Stimulated activated CD8-positive, alpha-beta memory T cell treated with anti-CD3 and anti-CD28 coated beads, Interleukin-4, amount 100 ng/mL, for 1 hour (primary cell): ENCODE measurements at places on chromosomes 13 and 19.

GRCh38 chr13:98889419-98890085 lies 88.3 kb downstream of the DOCK9 start:
- DNase-seq = no peak

DNA sequence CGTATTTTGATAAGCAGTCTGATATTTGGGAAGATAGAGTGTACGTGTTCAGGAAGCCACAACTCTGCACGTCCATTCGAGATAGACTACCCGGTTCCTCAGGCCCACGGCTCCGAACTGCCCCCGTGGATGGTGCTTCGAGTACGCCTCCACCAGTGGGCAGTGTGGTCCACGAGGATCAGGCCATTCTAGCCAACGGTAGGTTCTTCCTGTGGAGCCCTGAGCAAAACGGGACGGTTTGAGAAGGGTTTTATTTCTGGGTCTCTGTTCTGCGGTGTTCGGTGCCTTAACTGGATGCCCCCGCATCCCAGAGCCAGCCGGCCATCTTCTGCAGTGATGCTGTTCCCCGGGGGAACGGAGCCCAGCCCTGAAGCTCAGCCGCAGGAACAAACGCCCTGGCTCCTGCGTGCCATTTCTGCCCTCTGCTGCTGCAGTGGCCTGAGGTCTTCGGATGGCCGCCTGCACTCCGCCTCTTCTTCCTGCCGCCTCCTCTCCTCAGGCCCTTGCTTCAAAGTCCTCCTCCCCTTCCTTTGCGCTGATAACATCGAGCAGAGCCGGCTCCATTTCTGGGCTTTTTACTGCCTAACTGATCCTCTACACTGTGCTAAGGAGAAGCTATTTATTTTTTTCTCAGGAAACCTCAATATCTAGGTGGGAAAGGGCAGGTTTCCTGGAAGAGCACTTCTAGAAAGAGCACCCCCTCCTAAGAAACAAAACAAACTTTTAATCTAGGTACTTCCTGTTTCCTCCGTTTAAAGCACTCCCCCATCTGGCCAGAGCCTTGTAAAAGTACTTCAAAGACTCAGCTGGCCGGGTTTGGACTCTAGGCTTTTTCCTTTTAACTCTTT lies 36.2 kb upstream of the SLC46A3 start:
- DNase-seq = no peak

DNA sequence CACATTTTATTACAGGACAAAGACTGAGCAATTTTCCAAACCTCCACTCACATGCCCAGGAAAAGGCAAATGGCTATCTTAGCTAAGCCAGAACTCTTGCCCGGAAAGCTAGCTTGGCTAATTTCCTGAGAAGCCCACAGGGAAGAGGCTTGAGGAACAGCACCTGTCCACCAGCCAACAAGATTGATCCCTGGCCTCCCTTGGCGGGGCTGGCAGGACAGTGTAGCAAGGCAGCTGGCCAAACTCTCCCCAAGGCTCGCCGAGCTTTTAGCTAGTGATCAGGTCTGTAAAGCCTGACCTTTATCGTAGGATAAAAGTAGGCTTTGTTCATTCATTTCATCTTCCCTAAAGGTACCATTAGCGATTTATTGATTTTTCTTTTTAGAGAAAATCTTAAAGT lies 101.4 kb downstream of the UQCRFS1 start:
- DNase-seq = no peak

- no peak for DNase-seq
Measured at GRCh38 chr13:49258089-49258796, 10.5 kb downstream of the CDADC1 start.

GRCh38 chr13:21075011-21075378 lies 13.6 kb upstream of the LATS2 start:
- DNase-seq = no peak

DNA sequence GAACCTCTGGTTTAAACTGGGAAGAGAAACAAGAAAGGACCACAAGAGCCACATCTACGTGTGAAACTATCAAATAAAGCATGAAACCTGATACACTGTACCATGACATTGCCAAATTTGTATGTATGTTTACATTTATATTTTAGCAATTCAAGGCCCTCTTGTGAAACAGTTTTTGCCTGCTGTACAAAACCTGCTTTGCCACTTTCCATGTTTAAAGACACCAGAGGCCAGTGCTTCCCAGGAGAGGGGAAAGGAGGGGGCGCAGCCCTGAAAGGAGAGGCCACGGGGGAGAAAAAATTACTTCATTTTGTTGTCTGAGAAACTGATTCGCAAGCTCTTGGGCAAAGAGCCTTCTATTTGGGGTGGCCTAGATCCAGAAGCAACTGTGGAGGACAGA lies 124.8 kb downstream of the DCLK1 start:
- no peak for DNase-seq

GRCh38 chr13:79385694-79386093 lies 20.4 kb downstream of the RBM26 start:
- no peak for DNase-seq

- no peak for DNase-seq
Measured at GRCh38 chr19:52670046-52670445, 31.9 kb upstream of the ZNF83 start.

GRCh38 chr13:43784496-43784895 lies 2.3 kb downstream of the ENOX1 start:
- no peak for DNase-seq

- no peak for DNase-seq
Measured at GRCh38 chr13:29858667-29859066, 8.2 kb upstream of the UBL3 start.

- no peak for DNase-seq
Measured at GRCh38 chr19:900043-900301, 6.7 kb downstream of the RNU6-9 start.

DNA sequence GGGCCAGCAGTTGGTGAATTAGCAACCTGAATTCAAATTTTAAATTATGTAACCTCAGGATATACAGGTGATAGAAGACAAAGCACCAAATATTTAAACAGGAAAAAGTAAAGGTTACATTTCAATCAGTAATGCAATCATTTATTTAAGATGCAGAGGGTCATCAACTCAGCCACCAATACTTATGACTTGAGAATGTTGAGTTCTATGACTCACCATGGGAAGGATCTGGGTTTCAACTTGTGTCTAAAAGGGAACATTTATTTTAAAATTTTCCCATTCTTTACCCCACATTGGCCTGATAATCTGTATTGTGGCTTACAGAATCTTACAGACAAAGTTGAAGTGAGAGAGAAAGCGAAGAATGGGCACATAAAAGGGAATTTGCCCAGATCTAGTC lies 418.0 kb downstream of the NDFIP2 start:
- DNase-seq = no peak

DNA sequence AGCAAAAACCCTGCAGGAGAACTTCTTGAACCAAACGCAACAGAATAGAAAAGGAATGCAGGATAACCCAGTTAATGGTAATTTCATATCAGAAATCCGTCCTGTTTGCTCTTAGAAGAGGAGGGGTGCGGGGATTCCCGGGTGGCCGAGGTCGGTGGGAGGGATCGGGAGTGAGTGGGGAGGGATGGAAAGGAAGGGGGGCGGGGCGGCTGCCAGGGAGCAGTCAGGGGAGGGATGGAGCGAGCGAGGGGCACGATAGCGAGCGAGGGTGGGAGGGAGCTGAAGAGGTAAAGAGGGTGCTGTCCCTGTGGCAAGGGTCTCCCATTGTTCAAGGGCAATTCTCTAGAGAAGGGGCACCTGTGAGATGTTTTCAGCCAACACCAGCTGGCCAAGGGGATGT lies 26.5 kb downstream of the CD177 start:
- DNase-seq = no peak

GRCh38 chr19:35756377-35757230 lies at the start of gene HSPB6:
TSS of gene HSPB6 (minus strand) at chr19:35757029. CDS start at chr19:35757008, 21 bp downstream.
- DNase-seq = no peak

- DNase-seq = no peak
Measured at GRCh38 chr19:39768786-39769185, 9.9 kb upstream of the LEUTX start.

- DNase-seq = no peak
Measured at GRCh38 chr19:5950741-5951140, 27.2 kb downstream of the RANBP3 start.

- DNase-seq = no peak
Measured at GRCh38 chr19:15237759-15238638, 5.8 kb upstream of the EPHX3 start.

GRCh38 chr13:101242720-101243119 lies 173.6 kb downstream of the NALCN start:
- DNase-seq = no peak

GRCh38 chr13:112625698-112626097 lies 37.7 kb upstream of the TUBGCP3 start:
- DNase-seq = no peak

DNA sequence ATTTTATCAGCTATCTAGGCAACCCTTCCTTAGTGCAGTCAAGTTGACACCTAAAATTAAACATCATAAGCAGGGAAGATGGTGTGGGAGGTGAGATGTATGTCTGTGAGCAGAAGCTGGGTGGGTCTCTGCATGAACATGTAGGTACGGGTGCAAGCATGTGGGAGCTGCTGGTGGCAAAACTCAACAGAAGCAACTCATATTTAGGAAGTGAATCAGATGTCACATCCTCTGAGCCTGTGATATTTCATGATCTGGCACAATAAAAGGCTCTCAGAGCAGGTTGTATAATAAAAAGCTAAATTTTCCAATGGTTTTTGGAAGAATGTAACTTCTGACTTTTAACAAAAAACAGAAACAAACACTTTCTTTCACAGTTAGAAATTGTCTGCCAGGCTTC lies 44.4 kb downstream of the C1QTNF9 start:
- DNase-seq = no peak

DNA sequence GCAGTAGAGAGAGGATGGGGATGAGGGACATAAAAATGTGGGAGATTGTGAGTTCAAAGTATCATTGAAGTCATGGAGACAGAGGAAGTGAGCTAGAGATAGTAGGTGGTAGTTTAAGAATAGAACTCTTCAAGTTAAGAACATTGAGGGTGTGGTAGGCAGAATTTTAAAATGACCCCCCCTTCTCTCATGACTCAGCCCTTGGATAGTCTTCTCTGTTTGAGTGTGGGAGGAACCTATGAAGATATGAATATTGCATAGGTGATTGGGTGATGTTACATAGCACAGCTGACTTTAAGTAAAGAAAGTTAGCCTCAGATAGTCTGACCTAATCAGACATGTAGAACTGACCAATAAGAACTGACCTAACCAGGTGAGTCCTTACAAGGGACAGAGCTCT lies 418.6 kb downstream of the FOXO1 start:
- no peak for DNase-seq

DNA sequence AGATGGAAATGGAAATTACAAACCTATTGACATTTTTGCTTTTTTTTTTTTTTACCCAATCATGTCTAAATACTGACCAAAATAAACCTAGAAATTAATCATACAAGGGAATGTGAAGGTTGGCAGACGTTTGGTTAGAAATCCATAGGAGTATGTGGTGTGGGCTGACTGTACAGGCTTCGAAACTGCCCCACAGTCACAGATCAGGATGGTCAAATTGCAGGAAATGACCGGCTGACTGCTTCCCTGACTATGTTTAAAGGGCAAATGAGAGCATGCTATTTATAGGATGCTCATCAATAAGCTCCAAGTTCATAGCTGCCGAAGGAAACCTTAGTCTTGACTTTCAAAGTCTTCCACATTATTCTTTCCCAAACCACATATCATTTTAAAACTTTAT lies 118.4 kb downstream of the COG6 start:
- DNase-seq = no peak

GRCh38 chr13:27406178-27406939 lies 18.1 kb upstream of the GTF3A start:
- no peak for DNase-seq

DNA sequence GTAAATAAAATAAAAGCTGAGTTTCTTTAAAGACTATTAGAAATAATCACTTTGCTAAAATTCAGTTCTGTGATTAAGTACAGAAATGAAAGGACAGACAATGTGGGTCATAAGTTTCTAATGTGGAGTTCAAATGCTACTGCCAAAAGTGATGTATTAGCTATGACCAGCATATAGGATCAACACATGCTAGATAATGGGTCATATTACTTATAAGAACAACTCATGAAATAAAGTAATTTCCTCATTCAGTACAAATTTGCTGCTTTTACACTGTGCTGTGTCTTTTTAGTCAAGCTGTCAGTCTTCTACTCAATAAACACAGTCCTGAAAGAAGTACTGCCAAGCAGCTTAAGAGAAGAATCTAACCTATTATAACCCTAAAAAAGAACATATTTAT lies 135.2 kb downstream of the VWA8 start:
- no peak for DNase-seq

- no peak for DNase-seq
Measured at GRCh38 chr19:10520652-10521318, 3.5 kb upstream of the S1PR5 start.
